ENCODE measurements at places on chromosomes 5 and 9. TPM values are rescaled to one million over a fixed set of nuclear protein-coding genes. Genes with fewer than 3 reads are reported as not detected.

Gene NSUN2
- 45.8 TPM for total RNA-seq

Gene CNTFR
- 1.6 TPM for total RNA-seq

Gene CDC20B
- total RNA-seq: not detected

GRCh38 chr9:130779153-130779855 is 55.8 kb upstream of the ABL1 start:
- no peaks in the 10 kb centered on the region for H3K27me3 ChIP-seq
- no peak for DNase-seq
- no peak overlapping the region for H3K4me3 ChIP-seq
- H3K36me3 ChIP-seq: no peaks in the 10 kb centered on the region
- H3K4me1 ChIP-seq: no peaks in the 10 kb centered on the region

GRCh38 chr5:171986772-171987171 is 19.7 kb downstream of the FBXW11 start:
- no peak overlapping the region for H3K4me3 ChIP-seq
- H3K27ac ChIP-seq: no peak overlapping the region
- no peak for DNase-seq
- peaks cover 55% of the 10 kb centered on the region for H3K4me1 ChIP-seq
- no peaks in the 10 kb centered on the region for H3K36me3 ChIP-seq

- H3K36me3 ChIP-seq: no peaks in the 10 kb centered on the region
- H3K27me3 ChIP-seq: no peaks in the 10 kb centered on the region
- DNase-seq: no peak
- peaks cover 6% of the 10 kb centered on the region for H3K4me1 ChIP-seq
- no peak overlapping the region for H3K4me3 ChIP-seq
These were observed 237.4 kb downstream of the NR3C1 start for GRCh38 chr5:143166090-143166489.

DNA sequence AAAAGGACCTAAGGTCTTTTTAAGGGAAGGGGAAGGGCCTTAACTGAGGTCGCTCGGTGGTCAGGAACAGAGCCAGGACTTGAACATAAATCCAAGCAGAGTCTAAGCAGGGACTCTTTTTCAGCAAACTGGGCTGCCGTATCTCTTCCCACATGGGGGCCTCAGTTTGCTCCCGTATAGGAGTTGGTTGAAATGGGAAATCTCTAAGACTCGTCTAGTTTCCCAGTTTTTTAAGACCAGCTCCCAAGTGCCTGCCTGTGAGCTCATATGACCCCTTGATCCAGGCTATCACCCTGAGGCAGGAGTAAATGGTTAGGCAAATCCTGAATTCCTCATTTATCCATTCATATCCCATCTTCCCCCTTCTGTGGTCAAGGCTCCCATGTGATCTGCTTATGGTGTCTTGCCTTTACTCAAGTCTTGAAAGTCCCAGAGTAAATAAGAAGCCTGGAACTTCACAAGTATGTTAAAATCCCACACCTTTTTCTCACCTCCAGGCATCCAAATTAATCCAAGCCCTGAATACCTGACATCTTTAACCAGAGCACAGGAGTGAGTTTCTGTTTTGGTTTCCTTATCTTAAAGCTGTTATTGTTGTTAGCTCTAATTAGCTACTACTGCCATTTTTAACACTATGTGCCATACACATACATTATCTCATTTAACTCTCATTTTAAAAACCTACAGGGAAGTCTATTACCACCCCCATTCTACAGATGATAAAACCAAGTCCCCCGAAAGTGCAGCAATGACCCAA is 3.0 kb downstream of the ARSI start:
- peaks cover 17% of the 10 kb centered on the region for H3K4me1 ChIP-seq
- no peaks in the 10 kb centered on the region for H3K36me3 ChIP-seq
- no peak overlapping the region for H3K27ac ChIP-seq
- DNase-seq: no peak
- no peak overlapping the region for H3K4me3 ChIP-seq

- no peaks in the 10 kb centered on the region for H3K4me1 ChIP-seq
- no peak overlapping the region for H3K4me3 ChIP-seq
- DNase-seq: no peak
- H3K27ac ChIP-seq: no peak overlapping the region
These were observed 90.4 kb downstream of the PGM5 start for GRCh38 chr9:68446836-68447235.

GRCh38 chr9:131096269-131097125 is at the start of gene AIF1L:
Gene AIF1L, plus strand, starts transcription at chr9:131096531. Its CDS starts 99 bp downstream, at chr9:131096630.
- no peak within 1 kb of the TSS for H3K27ac ChIP-seq
- DNase-seq: peak; percentile 64
- H3K4me1 ChIP-seq: peaks cover 17% of the 10 kb centered on the region
- H3K36me3 ChIP-seq: no peaks in the 10 kb centered on the region
- peak within 1 kb of the TSS; percentile 23 for H3K4me3 ChIP-seq
